ENCODE measurements at places on chromosomes 13 and 19. TPM values are rescaled to one million over a fixed set of nuclear protein-coding genes. Genes with fewer than 3 reads are reported as not detected.

GRCh38 chr19:13718733-13719132 is 45.6 kb upstream of the MRI1 start:
- no peak for DNase-seq

GRCh38 chr19:823565-824121 is 1.9 kb upstream of the PLPPR3 start:
- no peak for DNase-seq

CYP2A13 gene
- total RNA-seq, result not detected

DNA sequence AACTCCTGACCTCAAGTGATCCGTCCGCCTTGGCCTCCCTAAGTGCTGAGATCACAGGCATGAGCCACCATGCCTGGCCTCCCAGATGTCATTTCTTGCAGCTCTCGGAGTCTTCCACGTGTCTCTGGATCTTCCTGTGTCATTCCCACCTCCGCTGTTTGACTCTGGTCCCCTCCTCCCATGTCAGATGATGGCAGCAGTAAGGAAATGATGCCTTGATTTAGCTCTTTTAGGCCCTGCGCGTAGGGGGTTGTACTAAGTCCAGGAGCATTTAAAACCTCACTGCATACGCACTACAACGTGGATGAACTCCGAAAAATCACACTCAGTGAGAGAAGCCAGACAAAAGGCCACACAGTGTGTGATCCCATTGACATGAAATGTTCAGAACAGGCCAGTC is 113.1 kb downstream of the GNG7 start:
- DNase-seq, result no peak

CBLC gene
- not detected for total RNA-seq

DNA sequence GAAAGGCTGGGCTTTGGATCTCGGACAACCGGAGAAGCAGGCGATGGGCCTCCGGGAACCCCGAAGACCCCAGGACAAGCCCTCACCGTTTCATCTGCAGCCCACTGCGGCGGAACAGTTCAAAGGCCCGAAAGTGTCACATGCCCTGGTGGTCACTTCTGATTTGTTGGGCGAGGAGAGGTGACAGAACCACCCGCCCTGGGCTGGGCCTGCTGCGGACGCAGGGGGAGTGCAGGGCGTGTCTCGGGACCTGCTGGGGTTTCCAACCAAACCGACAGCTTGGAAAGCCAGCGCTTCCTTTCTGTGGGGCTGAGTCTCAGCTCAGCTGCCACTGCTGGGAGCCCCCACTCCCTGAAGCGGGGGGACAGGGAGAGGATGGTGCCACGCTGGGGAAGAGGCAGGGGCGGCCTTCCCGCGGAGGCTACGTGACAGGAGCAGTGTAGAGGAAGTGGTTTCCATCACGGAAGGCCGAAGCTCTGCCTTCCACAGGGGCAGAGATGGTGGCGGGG is 22.8 kb upstream of the ZBTB7A start:
- no peak for DNase-seq

All from esophagus muscularis mucosa (tissue), 4 donors.